ENCODE measurements at places on chromosomes 4 and X.

- DNase-seq, result no peak
These were observed 20.1 kb upstream of the ARAF start for GRCh38 chrX:47540754-47541538.

DNA sequence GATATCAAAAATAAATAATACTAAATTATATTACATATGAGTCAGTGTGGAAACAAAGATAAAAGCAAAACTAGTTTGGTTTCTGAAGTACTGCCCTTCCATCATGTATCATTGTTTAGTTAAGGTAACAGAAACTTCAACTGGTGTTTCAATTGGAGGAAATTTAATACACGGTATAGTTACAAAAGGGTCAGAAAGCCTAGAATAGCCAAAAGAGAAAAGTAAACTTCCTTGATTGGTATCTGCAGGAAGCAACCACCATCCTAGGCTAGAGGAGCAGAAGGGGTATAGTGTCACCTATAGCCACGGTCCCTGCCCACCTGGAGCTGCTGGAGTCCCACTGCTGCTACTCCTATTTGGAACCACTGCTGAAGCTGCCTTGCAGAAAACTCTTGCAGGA is 185.6 kb downstream of the SLC7A11 start:
- no peak for DNase-seq

- DNase-seq, result no peak
These were observed 49.8 kb downstream of the TECRL start for GRCh38 chr4:64359489-64359888.

GRCh38 chr4:139799615-139800014 is 134.0 kb downstream of the MGST2 start:
- no peak for DNase-seq

DNA sequence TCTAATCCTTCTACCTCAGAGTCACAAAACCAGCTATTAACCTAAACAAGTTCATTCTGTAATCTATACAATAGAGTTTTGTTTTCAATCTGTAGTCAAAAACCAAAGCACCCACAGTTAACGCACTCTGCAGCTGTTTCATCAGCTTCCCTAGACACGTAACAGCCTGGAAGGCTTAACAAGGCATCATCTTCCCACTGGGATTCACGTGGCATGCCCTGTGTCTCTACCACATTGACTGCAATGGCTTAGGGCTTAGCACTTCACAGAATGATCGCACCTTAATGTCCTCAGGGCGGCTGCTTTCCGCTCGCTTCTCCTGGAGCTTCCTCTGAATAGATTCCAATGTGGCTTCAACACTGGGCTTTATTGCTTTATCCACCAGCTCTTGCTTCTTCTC is 49.7 kb upstream of the NAP1L5 start:
- DNase-seq, result no peak

- no peak for DNase-seq
These were observed 44.7 kb downstream of the GALNT7 start for GRCh38 chr4:173213296-173213695.

DNA sequence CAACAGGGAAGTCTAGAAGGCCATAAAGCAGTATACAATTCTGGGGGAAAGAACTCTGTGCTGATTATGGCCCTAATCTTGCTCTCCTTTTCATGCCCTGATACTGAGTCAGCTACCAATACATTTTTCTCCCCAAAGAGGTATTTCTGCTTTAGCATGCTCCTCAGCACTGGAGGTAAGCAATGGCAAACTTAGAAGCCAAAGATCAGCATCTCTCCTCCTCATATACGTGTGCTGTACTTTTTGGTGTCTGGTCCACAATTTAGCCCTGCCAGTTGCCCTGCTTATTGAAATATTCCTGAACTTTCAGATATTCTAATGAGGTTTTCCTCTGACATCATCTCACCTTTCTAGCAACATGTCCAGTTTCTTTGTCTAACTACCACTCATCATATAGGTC is 226.2 kb downstream of the FSTL5 start:
- DNase-seq, result no peak

DNA sequence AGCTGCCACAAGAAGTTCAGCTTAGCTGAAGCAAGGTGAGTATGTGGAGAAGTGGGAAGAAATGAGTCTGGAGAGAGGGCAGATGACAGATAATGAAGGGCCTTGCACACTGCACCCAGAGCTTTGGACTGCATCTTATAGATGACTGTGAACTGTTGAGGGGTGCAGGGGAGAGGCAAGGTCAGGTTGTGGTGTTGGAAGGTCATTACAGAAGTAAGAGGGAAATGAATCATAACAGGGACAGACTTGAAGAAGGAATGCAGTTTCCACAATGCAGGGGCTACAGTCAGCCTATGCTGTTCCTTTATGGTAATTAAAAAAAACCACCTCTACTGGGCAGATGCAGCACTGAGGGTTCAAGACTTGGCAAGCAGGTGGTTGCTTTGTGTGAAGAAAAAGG is 4.8 kb upstream of the IGFBP7 start:
- no peak for DNase-seq

GRCh38 chr4:99573735-99574368 is 772 bp upstream of the MTTP start:
- DNase-seq, result no peak

GRCh38 chr4:120228086-120228485 is 161.4 kb upstream of the MAD2L1 start:
- DNase-seq, result no peak

- no peak for DNase-seq
These were observed 53.8 kb downstream of the SPRY1 start for GRCh38 chr4:123450393-123450792.

DNA sequence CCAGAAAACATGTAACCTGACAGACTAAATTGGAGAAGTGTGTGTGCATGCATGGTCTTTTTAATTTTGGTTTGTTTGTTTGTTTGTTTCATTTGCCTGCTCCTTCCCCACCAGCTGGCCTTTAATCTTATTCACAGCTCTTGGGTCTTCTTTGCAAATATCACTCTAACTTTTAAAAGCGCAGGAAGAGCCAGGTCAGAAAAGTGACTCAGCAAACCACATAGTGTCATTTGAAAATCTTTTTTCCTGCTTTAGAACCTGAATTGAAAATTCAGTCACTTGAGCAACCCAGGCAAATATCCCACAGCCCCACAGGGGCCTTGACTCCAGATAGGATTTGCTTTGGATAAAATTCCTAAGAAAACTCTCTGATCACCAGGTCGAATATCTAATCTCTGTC is 4.6 kb downstream of the TMEM255A start:
- no peak for DNase-seq

Measured in naive thymus-derived CD4-positive, alpha-beta T cell (primary cell).